Activated CD8-positive, alpha-beta memory T cell treated with anti-CD3 and anti-CD28 coated beads, Interleukin-2, amount 10 ng/mL, durations not matched to agents 7 days and 5 days (primary cell): ENCODE measurements at places on chromosomes 16 and 17. TPM values are rescaled to one million over a fixed set of nuclear protein-coding genes. Genes with fewer than 3 reads are reported as not detected.

The TBC1D26 gene
- not detected for total RNA-seq

The NACA2 gene
- not detected for total RNA-seq

The GPR142 gene
- total RNA-seq, result not detected

The LRRC36 gene
- 1.0 TPM for total RNA-seq

The HIC1 gene
- 88.5 TPM for total RNA-seq

The GP2 gene
- not detected for total RNA-seq

The STAT3 gene
- total RNA-seq, result 97.6 TPM

The CNTNAP4 gene
- total RNA-seq, result not detected

The KLHL10 gene
- not detected for total RNA-seq

The SLC52A1 gene
- 2.2 TPM for total RNA-seq

The NGFR gene
- total RNA-seq, result 0.07 TPM
